SIG-M5 (cell line): ENCODE measurements at places on chromosomes 5 and 9.

DNA sequence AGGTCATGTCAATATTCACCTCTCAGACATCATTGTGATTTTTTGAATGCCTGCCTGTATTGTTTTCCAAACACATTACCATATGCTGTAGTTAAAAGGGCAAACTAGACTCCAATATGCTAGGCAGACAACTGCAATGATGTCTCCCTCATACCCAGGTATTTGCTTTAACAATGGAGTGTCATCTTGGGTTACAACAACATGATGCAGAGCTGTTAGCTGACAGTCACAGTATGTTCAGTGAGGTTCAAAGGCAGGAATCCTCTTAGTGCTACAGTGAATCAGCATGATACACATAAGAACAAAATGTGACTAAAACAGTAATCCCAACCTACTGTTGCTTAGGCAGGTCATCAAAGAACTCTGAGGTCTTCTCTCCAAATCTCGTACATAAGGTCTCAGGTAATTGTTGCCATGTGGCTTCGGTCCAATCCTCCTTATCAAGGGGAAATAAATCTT is 24.0 kb downstream of the OR1J1 start:
- DNase-seq: no peak

- no peak for DNase-seq
Observed at GRCh38 chr9:87640385-87640795, 85.5 kb upstream of the CTSL start.

DNA sequence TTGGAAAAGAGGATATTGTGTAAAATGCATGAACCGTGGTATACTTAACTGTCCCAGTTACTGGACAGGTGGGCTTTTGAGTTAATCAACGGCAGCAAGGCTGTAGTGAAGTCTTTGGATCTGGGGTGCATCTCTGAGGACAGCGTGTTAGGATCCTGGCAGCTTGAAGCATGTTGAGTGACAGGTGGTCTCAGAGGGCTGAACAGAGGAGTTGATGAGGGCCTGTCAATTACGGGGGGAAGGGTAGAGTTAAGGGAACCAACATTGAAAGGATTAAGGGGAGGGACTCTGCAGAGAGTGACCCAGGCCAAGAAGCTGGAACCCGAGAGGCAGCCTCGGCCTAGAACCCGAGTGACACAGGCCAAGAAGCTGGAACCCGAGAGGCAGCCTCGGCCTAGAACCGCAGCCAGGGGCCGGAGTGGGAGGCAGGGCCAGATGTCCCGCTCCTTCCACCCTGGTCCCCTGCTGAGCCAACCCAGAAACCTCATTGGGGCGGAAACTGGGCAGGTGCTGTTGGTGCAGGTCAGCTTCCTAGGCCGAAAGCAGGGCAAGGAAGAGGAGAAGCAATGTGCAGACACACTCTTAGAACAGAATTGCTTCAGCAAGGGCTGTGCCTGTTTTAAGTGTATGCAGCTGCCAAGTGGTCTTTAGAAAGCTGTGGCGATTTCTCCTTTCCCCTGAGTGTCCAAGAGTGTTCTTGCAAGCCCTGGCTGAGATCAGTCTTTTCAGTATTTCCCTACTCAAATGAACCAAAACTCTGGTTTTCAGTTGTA is 62.0 kb downstream of the ANKRD33B start:
- no peak for DNase-seq

- DNase-seq: no peak
Observed at GRCh38 chr9:115986508-115986907, 167.1 kb upstream of the PAPPA start.

GRCh38 chr5:157245476-157245875 is 20.4 kb upstream of the CYFIP2 start:
- DNase-seq: no peak

DNA sequence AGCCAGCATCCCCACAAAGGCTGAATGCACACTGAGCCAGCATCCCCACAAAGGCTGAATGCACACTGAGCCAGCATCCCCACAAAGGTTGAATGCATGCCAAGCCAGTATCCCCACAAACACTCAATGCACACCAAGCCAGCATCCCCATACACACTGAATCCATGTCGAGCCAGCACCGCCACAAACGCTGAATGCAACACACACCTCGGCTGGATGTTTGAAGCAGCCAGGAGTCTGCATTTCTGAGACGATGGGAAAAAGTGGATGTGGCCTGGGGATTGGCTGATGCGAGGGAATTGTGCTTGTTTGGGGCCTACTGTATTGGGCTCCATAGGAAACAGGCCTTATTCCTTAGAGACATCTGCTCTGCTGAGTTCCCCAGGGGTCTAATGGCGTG is 30.9 kb upstream of the CEP72 start:
- no peak for DNase-seq

- DNase-seq: no peak
Observed at GRCh38 chr9:99249619-99250018, 27.5 kb downstream of the SEC61B start.

GRCh38 chr5:115531787-115532367 is 12.7 kb downstream of the FEM1C start:
- no peak for DNase-seq

DNA sequence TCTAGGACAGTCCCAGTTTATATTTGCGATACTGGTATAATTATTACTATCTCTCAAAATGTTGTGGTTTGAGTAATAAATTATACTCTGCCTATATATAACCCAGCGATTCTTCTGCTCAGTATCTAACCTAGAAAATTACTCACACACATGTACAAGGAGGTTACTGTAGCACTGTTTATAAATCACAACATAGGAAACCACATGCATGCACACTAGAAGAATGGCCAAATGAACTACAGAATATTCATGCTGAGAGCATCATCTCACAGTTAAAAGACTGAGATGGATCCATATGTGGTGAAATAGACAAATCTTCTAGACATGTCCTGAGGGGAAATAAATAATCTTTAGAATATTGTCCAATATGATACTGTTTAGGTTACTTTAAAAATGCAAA is 62.1 kb downstream of the INSYN2B start:
- no peak for DNase-seq

DNA sequence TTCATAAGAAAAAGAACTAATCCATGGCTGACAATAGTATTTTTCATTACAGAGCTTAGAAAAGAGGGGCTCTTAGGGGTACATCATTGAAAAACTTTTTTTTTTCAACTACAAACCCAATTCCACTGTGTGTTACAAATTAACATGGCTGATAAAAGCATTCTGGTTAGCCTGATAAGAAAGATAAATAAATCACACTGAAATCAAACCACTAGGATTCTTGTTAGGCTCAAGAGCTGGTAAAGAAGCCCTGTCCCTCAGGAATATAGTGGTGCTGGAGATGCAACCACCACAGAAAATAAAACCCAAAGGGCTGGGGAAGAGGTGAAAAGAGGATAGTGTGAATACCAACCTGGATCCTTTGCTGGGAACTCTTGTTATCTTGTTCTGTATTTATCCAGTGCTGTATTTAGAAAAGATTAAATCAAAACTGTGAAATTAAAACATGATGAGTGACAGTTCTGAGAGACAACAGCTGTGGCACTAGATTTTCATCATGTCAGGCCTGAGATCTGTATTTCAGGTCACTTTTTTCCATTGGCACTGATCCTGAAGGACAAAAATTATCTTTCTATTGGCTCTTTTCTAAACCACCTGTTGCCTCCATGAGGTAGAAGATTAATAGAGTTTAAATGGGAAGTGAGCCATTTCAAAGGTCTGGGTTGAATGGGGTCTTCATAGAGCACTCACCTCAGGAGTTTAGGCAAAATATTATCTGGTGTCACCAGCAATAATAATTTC is 118.6 kb downstream of the ARRDC3 start:
- DNase-seq: no peak

DNA sequence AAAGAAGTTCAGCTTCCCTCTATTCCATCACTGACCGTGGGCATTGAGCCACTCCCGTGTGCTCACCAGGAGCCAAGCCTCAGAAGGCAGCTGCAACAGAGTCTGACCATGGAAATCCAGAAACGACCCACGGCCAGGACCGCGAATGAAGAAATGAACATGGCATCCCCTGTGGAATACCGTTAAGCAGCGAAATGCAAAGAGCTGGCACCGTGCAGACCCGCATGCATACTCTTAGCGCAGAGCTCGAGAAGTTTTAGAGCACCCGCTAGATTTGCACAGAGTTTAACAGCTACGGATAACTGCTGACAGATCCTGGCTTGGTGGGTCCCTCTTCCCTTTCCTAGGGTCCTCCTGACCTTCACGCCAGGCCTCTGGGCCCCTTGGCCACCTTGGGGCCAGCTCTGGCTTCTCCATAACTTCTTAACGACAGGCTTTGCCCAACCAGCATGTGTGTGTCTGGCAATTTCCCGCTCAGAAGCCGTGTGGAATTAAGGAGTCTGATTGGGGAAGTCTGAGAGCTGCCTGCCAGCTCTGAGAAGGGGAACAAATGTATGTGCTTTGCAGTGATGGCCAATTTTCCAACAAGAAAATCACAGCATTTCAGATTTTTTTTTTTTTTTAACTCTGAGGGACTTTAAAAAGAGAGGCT is 75.3 kb upstream of the COL5A1 start:
- no peak for DNase-seq

DNA sequence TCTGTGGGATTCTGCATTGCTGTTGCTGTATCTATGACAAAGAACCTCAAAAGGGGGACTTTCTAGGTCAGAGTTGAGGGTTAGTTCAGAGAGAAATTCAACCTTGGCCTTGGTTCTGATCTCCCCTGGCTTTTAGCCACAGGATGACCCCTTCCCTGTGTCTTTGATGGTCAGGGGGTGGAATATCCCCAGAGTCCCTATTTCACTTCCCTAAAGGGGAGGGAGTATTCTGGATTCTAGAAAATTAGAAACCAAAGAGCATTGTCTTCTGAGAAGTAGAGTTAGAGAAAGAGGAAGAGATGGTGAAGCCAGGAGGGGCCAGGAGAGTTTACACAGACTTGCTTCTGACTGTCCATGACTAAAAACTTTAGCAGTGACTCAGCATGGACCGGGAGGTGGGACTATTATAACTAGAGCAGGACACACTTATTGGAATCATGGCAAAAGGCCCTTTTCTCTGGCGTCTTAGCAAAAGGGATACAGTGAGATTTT is 56.2 kb upstream of the LPAR1 start:
- DNase-seq: no peak

DNA sequence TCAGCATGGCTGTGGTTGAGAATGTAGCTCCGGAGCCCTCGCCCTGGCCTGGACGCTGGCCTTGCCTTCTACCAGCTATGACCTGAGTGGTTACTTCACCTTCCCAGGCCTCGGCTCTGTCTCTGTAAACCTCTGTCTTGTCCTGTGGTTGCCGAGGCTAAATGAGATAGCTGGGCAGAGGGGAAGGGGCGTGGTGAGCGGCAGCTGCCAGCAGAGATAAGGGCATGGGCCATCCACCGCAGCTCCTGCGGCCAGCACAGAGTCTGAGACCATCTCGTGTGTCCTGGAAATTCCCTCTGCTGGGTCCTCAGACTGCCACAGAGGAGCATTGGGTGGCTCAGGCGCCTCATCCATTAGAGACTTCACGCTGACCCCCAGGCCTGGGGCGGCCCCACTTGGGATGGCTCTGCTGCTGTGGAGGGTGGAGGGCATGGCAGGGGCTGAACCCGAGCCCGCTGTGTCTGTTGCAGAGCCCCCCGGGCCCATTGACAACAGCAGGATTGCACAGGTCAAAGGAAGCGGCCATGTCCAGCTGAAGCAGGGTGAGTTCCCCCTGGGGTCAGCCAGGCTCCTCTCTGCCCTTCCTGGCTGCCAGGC is 43.9 kb downstream of the USP20 start:
- DNase-seq: no peak

- no peak for DNase-seq
Observed at GRCh38 chr9:34572092-34572491, 17.4 kb downstream of the CNTFR start.

DNA sequence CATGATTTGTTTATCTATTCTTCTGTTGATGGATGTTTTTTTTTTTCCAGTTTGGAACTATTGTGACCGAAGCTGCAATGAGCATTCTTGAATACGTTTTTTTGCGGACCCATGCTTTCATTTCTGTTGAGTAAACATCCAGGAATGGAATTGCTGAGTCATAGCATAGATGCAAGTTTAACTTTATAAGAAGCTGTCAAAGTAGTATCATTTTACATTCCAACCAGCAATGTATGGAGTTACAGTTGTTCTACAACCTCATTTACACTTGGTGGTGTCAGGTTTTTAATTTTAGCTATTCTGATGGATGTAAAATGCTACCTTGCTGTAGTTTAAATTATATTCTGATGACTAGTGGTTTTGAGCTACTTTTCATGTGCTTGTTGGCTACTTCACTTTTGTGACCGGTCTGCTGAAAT is 49.0 kb downstream of the NPR3 start:
- no peak for DNase-seq

GRCh38 chr9:74379718-74380117 is 117.4 kb upstream of the RORB start:
- no peak for DNase-seq

DNA sequence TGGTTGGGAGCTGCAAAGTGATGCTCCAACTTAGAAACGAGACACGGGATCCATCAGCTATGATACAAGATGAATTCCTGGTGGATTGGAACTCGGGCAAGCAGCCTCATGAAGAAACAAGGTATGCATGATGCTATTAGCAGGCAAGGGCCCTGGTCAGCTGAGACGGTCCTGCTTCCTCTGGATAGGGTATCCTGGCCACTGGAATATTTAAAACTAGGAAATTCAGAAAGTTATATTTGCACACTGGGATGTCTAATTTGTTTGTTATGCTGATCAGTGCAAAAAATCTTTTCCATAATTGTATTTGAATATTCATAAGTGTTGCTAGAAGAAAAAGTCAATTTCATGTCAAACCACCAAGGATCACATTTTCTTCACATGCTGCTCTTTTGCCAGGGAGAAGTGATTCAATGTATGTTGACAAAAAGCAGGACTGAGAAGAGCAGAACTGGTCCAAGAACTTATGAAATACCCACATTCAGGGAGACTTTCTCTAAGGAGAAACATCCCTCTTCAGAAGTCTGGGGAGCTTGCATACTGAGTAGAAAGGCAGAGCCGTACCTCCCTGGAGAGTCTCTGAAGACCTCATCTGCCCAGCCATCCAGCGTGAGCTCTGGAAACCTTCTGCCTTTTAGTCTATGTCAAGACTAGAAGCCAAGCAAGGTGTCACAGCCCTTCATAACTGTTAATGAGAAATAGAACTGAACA is 6.7 kb upstream of the NXNL2 start:
- DNase-seq: no peak

GRCh38 chr9:694092-694402 is 147.4 kb upstream of the DMRT1 start:
- DNase-seq: no peak

GRCh38 chr5:373710-374602 is 52.4 kb downstream of the AHRR start:
- no peak for DNase-seq

DNA sequence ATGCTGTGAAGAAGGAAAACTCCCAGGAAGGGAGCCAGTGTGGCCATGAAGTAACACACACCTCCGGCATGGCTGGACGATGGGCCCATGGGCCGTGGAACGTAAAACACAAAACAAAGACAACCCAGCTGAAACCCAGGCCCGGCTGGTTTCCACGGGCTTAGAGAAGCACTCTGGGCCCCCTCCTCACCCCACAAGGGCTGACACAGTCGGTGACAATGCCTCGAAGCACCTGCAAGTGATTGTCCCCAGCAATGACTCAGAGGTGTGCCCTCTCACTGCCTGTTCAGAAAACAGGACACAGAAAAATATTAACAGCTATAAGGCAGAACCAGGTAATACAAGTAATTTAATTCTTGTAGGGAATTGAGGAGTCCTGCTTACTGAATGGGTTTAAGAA is 135.3 kb downstream of the ROR2 start:
- no peak for DNase-seq

GRCh38 chr9:77865385-77866047 is 166.1 kb downstream of the GNAQ start:
- no peak for DNase-seq
